Right renal cortex interstitium (tissue), 3 donors: ENCODE measurements at places on chromosomes 6 and 20.

DNA sequence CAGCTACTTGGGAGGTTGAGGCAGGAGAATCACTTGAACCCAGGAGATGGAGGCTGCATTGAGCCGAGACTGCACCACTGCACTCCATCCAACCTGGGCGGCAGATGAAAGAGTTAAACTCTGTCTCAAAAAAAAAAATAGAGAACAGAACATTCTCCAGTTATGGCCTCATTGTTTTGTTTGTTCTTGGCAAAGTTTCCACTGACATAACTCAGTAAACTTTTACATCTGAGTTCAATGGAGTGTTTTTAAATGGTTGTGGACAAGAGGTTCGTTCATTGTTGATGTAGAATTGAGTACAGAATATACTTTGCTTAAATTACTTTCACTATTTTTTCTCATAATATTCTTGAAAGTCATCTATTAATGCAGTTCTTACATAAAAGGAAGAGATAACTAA is 42.2 kb upstream of the IFNGR1 start:
- no peak for DNase-seq

DNA sequence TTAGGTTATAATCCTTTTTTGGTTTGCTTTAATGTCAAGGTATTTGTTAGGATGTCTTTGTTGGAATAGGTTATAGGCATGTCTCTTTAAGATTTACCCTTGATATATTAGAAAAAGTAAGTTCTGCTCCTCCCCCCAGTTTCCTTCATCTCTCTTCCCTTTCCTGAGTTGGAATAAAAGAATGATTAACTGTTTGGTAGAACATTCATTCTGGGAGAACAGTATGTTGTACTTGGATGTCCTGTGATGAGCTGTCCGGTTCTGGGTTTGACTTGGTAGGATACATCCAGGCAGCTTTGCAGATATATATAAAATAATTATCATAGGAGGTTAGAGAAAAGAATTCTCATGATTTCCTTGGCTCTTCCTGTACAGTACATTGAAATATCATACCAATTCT is 199.6 kb upstream of the RREB1 start:
- DNase-seq, result no peak

DNA sequence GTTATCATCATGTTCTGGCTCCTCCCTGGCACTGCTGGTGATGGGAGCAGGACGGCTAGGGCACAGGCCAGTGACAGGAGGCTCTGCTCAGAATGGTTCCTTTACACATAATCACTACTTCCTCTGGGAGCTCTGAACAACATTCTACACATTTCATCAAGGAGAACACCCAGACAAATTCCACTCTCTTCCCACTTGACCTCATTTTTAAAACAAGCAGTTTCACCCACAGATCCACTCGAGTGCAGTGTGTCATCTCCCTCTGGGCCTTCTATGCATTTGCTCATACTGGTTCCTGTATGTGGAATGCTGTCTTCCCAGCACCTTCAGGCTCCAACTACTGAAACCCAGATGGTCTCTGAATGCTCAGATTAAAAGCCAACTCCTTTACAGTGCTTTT is 84.8 kb downstream of the ELOVL5 start:
- DNase-seq, result no peak

DNA sequence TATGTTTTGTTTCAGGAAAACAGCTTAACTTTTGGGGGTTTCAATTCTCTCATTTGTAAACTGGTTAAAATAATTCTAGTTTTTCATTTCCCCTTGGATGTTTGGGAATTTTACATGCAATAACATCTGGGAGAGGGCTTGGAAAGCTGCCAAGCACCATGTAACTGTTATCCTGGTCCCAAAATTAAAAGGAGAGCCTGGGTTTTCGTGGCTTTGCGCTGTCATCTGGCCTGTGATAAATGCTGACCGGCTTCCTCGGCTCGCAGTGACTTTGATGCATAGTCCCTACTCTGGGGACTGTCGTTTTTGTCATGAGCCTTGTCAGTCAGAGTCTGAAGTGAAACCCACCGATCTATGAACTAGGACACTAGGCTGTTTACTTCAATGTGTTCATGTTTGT is 12.2 kb downstream of the SLC35F1 start:
- DNase-seq, result no peak

- DNase-seq, result no peak
Measured at GRCh38 chr6:102223942-102224341, 830.4 kb downstream of the GRIK2 start.

DNA sequence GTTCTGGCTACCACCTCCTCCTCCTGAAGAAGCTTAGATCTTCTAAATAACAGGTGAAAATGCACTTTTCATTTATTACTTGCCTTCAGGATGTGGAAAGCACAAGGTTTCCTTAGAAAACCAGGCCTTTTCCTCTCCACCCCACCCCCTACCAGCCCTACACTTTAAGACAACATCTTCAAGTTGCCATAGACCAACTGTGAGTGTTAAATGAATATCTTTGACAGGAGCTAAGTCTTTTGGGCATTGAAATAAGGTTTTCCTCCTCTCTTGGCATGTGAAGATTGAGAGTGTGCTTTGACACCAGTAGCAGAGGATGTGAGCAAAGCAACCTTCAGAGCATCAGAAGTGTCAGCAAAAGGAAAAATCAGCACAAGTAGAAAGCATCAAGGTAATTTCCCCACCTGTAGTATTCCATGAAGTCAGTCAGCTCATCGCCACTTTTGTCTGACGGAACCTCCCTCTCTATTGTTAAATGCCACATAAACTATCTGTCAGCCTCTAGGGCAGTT is 532.3 kb upstream of the MMS22L start:
- DNase-seq, result no peak

GRCh38 chr6:41289815-41290214 is 3.3 kb upstream of the TREM1 start:
- DNase-seq, result no peak

GRCh38 chr20:63663332-63664066 is 5.4 kb downstream of the RTEL1 start:
- no peak for DNase-seq

DNA sequence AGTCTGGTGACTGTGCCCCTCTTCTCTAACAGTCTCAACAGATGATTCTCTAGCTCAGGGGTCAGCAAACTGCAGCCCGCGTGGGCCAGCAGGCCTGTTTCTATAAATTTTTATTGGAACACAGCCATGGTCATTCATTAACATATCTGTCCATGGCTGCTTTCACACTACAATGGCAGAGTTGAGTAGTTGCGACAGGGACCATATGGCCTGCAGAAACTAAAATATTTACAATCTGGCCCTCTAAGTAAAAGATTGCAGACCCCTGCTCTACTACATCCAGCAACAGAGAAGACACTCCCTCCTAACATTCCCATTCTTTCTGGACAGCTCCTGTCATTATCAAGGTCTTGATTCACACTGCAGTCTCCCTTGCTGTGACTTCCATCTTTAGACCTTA is 45.2 kb downstream of the PLAGL2 start:
- DNase-seq, result no peak

DNA sequence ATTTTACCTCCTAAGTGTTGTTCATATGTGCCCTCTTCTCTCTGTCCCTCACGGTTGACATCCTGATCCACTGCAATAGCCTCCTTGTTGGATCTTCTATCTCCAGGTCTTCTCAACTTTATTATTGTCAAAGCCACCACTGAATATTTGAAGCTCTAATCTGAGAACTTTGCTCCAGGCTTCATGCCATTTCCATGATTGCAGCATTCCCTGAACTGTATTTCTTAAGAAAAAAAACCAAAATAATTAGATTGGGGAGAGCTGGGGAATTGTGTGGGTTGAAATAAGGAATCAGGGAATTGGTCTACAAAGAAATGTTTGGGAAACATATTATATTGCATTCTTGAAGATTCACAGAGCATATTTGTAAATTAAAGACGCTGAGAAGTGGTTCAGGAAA is 2.5 kb upstream of the STX7 start:
- DNase-seq, result no peak

DNA sequence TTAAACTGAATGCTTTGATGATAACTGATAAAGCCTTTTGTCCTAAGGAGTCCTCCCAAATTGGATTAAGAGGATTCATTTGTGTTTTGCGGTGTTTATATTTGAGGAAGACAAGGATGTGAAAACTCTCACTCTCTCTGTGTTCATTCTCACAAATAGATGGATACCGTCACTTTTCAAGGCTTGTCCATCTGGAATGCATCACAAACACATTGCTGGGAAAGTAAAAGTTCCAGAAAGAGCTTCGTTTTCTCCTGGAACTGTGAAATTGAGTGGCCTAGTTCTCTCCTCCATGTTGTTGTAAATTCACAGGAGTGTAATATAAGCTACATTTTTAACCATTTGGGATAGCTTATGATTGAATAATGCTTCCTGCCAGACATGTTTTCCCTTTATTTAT is 581.6 kb upstream of the FLRT3 start:
- DNase-seq, result no peak

DNA sequence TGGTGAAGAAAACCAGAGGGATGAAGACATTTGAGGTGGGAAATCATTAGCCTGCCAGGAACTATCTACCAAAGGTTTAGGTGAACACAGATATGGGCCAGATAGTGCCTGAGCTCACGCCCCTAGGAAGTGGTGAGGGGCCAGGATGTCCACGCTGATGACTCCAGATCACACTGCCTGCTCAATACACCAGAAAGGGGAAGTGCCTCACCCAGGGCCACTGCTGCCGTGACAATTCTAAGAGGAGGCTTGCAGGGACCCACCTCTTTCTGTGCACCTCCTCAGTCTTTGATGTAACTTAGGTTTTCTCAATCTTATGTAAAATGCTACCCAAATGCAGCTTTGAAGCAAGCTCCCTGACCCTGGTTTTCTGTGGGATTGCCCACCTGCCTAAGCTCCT is 5.4 kb upstream of the RAB44 start:
- DNase-seq, result no peak

- DNase-seq, result no peak
Measured at GRCh38 chr6:47428288-47428687, 49.3 kb upstream of the CD2AP start.

GRCh38 chr6:166691199-166691598 is 64.1 kb upstream of the RPS6KA2 start:
- DNase-seq, result no peak

- no peak for DNase-seq
Measured at GRCh38 chr6:42966571-42966970, 6.0 kb downstream of the GNMT start.

- no peak for DNase-seq
Measured at GRCh38 chr6:16158943-16159557, 30.2 kb downstream of the MYLIP start.
